COR-L47 (cell line): ENCODE measurements at places on chromosomes 12 and 14.

GRCh38 chr12:102722147-102722546 is 194.9 kb downstream of the PAH start:
- DNase-seq = no peak

DNA sequence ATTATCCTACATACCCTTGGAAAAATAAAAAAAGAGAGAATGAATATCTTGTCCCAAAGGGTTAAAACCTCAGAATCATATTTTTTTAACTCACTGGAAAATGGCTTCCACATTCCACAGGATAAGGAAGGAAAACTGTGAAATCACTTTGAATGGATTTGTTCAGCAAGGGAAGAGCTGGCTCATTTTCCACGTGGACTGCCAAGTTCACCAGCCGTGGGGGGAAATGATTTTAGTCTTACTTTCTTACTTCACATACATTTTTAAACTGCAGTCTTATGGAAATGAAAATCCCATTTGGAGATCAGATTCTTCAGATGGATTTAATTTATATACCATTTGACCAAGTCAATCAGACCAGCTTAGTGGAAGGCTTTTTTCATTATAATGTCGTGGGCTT is 29.9 kb upstream of the AEBP2 start:
- no peak for DNase-seq

GRCh38 chr12:54221402-54221984 is 32.7 kb upstream of the SMUG1 start:
- DNase-seq = no peak

DNA sequence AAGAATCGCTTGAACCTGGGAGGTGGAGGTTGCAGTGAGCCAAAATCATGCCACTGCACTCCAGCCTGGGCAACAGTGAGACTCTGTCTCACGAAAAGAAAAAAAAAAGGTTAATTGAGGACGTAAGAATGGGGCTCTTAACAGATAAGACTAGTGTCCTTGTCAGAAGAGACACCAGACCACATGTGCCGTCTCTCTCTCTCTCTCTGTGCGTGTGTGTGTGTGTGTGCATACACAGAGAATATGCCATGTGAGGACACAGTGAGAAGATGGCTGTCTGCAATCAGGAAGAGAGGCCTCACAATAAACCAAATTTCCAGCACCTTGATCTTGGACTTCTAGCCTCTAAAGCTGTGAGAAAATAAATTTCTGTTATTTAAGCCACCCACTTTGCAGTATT is 11.7 kb upstream of the ERC1 start:
- DNase-seq = no peak

GRCh38 chr12:3303410-3304136 is 187.4 kb upstream of the PRMT8 start:
- no peak for DNase-seq

- DNase-seq = no peak
These were observed 307.2 kb upstream of the SOX5 start for GRCh38 chr12:24256684-24257083.
